ENCODE measurements at places on chromosomes 3 and 15.

GRCh38 chr15:75065851-75066509, 42.6 kb downstream of the PPCDC start:
- no peak for DNase-seq

DNA sequence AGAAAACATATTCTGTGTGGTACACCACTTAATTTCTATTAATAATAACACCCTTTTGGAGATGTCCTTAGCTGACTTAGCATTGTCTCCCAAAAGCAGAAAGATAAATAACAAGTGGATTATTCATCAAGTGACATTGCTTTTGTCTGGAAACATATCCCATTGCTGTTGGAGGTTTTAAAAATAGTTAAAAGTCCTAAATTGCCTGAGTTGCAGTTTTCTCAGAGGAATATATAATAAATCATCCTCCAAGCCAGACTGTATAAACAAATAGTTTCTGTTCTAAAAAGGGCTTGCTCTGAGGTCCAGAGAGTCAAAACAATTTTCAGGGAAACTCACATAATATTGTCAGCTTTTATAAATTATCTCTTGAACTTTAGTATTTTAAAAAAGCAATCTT, 60.4 kb upstream of the CD96 start:
- DNase-seq = no peak

DNA sequence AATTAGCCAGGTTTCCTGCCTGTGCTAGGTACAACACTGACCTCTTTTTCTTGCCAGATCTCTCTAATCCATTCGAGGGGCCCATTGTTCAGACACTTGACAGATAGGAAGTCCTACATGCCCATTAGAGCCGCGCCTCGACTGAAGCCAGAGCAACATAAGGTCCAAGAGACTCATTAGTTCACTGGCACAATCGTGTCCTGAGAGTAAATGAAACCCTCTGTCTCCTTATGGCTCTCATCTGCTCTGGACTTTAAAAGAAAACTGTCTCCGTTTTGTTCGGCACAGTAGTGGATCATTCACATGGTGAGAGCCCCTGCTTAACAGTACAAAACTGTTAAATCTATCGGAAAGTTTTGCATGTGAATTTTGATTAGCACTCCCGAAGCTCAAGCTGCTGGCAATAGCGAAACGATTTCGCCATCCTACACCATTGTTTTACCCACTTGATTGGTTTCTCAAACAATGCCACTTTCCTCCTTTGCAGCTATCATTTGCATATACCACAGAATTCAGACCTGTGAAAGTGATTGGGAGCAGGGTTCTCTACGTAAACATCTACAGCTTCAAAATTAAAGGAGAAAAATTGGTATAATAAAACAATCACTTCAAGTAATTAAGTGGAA, 19.0 kb upstream of the C15orf61 start:
- DNase-seq = no peak

DNA sequence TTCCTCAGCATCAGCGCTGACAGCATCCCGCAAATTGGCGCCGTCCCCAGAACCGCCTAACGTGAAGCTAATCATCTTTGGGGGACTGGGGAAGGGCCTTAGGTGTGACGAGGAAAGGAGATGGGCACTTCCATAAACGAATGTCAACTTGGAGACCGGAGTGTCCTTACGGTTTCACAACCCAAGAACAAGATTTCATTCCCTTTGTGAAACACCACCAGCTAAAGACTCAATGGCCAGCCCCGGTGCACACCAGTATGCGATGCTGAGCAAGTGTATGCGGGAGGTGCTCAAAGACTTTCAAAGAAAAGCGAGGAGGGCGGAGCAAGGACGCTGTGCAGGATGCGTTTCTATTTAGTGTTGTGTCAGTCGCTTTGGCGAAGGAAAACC, 759 bp upstream of the TTBK2 start:
- DNase-seq = peak; percentile 1

- DNase-seq = no peak
Observed at GRCh38 chr15:73683257-73683776, 866 bp upstream of the CD276 start.

DNA sequence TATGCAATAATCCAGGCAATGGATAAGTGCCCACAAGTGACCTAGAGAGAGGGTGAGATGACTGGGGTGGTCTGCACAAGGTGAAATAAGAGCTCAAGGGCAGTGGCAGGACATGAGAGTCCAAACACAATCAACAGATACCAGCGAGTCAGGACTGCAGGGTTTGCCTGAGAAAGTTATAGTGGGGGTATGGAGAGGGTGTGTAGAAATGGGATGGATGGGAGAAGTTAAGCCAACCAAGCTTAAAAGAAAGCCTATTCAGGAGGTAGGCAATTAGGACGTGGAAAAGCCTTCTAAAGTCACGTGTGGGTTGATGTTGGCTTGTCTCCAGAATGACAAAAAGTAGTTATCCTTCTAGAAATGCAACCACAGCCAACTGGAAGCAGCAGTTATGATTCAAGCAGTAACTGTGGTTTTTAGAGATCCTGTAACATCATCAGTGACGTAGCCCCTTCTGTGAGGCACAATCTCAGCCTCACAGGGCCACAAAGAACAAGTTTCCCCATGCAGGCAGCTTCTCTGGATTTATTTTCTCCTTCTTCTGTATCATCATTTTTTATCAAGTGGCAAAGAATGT, 56.1 kb downstream of the FAM174B start:
- DNase-seq = no peak

DNA sequence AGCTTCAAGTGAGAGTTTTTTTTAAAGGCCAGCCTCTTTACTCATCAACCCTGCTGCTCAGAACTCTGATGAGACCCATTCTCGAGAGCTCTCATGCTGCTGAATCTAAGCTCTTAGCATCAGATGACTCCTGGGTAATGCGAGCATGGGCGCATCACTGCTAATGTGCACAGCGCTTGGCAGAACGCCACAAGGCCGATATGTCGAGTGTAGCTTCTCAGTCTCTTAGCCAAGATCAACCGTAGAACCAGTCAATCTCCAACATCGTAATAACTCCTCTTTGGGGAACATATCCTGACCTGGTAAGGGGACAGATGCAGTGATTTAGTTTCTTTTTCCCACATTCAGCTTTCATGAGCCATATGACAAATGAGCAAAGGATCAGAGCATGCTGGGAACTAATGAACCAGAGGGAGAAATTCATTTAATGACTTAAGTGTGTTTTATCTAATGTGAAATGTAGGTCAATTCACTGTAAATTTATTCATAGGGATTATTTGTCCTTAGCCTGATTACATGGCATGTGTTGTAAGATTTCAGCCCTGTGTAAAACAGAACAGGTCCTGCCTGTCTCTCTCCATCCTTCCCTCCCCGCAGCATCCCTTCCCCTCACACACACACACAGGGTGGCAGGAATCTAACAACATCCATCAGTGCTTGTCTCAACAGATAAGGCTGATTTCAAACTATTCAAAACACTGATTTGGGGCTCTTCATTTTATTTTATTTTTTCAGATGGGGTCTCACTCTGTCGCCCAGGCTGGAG, 195.4 kb upstream of the C2CD4B start:
- DNase-seq = no peak

DNA sequence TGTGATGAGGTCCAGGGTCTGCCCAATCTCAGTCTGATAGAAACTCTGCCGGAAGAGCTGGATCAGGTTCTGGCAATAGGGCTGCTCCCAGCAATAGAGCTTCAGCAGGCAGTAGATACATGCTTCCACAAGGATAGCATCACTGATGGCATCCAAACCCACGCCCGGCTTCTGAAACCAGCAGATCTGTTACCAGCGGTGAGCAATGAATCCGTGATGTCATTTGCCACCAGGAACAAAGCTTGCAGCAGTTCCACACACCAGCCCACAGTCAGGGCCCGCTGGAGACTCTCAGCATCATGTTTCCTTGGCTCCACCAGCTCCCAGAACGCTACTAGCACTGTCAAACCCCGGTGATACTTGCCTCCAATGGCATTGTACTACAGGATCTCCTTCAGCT, 19.3 kb upstream of the TTBK2 start:
- DNase-seq = no peak

Data from stimulated activated CD8-positive, alpha-beta memory T cell treated with anti-CD3 and anti-CD28 coated beads, Interleukin-15, amount 100 ng/mL, for 4 hours (primary cell).